CD4-positive, alpha-beta T cell treated with Interleukin-10 for 1 hour (primary cell): ENCODE measurements at places on chromosomes 3 and 15.

- no peak for DNase-seq
Measured at GRCh38 chr15:67070150-67070549, 4.7 kb downstream of the SMAD3 start.

- DNase-seq: no peak
Measured at GRCh38 chr3:132822266-132822665, 100.1 kb upstream of the NPHP3 start.

GRCh38 chr15:51874751-51875644, 45.5 kb downstream of the TMOD3 start:
- no peak for DNase-seq

GRCh38 chr3:42786212-42786611, 13.2 kb upstream of the CCDC13 start:
- no peak for DNase-seq

- DNase-seq: no peak
Measured at GRCh38 chr3:123390865-123391600, 57.9 kb downstream of the ADCY5 start.

DNA sequence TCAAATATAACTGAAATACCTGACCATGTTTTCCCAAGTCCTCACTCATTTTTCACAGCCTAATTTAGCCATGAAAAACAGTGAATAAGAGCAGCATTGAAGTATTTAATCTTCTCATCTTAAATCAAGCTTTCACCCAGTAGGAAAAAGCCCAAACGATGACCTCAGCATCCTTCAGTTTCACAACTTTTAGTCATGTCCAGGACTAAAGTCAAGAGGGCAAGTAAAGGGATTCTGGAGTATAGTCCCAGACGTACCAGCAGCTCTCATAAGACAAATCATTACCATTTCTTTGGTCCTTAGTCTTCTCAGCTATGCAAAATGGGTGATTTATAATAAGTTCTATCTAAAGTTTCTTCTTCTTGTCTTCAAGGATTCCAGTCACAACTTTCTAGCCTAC, 237.3 kb downstream of the IL5RA start:
- DNase-seq: no peak

GRCh38 chr15:98865397-98866339, 141.9 kb downstream of the PGPEP1L start:
- peak; percentile 71 for DNase-seq

DNA sequence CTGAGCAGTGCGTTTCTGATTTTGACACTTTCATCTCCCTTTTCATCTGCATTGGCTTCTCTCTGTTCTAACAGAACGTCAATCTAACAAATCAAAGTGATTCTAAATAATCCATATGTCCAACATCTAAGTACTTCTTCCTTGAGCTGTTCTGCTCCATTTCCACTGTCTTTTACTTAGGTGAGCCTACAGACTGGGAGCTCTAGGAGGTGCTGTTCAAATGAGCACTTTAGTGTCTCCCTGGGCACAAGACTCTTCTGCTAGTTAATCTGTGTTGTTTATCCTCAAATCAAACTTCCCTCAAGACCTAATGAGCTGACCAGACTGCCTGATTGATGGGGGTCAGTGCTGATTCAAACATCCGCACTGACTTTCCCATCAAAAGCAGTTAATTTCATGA, 408.1 kb downstream of the WDR72 start:
- DNase-seq: no peak

- DNase-seq: no peak
Measured at GRCh38 chr3:13111173-13111872, 38.1 kb upstream of the IQSEC1 start.

DNA sequence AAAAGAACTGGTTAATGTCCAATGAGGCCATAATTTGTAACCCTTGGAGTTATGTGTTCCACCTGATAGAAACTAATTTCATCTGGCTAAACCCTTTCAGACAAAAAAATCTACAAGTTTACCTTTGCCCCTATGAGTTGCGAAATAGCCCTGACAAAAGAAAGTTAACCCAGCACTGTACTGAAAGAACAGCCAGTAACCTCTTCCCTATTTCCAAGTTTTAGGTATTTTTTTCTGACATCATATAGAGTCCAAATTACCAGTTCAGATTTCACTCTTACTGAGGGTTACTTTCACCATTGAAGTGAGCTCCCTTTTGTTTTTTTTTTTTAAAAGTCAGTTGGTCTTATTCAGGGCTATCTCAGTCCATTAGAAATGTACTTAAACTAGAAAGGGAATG, 42.8 kb upstream of the PTPRG start:
- no peak for DNase-seq

GRCh38 chr3:113055201-113055600, 64.4 kb downstream of the GTPBP8 start:
- no peak for DNase-seq

DNA sequence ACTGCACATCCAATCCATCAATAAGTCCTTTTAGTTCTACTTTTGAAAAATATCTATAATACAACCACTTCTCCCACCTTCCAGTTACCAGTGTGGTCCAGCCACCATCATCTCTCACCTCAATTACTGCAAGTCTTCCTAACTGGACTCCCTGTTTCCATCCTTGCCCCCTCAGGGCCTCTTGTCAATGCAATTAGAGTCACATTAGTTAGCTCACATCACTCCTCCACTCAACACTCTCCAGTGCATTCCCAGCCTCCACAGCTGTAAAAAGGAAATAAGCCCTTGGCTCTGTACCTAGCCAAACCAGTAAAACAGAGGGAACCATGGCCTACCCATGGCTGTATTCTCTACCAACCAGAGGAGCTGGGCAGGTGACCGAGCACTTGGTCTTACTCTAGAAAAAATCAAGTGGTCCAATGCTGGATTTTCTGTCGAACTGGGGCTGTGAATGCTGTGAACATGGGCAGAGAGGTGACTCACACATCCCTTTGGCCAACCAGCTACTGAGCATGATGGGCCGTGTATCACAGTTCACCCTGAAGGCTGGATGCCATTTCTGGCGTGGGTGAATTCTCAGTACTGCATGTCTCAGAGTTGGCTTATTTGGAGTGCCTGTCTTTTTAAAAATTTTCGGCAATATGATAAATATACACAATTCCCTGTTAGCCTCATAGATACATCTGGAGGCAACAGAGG, 62.5 kb upstream of the C15orf61 start:
- no peak for DNase-seq
